HS-27A (cell line): ENCODE measurements at places on chromosomes 16 and 17.

DNA sequence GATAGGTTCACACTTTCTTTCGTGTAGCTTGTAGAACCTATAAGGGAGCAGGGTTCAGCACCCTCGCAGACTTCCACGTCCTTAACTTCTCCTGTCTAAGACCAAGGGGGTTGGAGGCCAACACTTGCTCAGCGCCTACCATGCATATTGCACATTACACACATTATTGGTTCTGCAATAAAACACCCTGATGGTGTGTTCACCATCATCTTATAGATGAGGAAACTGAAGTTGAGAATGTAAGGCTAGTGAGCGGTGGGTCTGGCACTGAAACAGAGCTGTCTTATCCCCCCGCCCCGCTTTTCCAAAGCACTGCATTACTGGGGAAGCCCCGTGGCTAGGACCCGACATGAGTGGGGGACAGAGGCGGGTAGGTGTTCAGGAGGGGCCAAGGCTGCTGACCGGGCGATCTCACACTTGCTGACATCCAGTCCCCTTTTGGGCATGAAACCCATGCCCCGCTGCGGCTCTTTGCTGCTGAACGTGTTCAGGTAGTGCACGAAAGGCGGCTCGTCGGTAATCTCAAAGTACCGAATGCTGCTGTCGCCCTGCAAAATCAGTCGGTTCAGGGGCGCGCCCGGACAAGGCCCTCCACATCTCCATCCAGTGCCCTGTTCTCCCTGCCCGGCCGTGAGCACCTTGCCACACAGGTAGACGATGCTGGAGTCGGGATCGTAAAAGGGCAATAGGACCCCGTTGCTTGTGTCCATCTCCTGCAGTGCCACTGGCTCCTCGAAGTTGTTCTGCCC is 6.2 kb downstream of the CORO6 start:
- DNase-seq = no peak

DNA sequence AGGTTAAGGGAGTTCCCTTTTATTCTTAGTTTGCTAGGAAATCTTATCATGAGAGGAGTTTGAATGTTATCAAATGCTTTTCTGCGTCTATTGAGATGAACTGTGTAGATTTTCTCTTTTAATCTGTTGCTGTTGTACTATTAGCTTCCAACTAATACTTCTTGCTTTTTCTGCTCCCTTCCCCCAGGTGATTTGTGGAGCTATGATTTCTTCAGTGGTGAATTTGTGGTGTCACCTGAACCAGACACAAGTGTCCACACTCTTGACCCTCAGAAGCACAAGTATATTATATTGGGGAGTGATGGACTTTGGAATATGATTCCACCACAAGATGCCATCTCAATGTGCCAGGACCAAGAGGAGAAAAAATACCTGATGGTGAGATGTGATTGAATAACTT is 29.9 kb upstream of the BCAS3 start:
- no peak for DNase-seq

DNA sequence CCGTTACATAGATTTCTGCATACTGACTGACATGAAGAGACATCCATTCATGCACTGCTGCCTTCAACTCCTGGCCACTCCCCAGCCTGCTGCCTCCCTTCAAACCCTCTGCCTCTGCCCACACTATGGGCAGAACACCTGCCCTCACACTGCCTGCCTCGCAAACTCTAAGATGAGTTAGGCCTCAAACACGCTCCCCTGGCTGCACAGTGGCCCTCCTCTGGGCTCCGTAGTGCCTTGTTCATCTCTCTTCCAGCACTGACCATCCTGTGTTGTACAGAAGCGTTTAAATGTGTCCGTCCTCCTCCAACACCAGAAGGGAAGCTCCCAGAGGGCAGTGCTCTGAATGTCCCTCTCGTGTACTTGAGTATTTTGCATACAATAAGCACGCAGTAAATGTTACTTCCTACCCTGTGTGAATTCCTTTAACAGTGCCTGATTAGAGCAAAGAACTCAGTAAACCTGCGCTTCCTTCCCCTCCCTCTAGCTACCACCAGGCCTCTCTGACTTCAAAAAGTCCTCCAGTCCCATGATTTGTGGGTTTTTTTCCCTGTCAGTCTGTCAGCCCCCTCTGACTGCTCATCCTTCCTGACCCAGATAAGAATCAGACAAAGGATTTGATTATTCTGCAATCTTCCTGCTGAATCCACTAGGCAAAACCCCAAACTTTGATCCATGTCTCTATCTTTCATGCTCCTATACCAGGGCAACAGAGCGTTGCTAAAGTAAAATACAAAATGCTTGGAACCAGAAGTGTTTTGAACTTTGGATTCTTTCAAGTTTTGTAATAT is 3.9 kb downstream of the DHX33 start:
- DNase-seq = no peak

DNA sequence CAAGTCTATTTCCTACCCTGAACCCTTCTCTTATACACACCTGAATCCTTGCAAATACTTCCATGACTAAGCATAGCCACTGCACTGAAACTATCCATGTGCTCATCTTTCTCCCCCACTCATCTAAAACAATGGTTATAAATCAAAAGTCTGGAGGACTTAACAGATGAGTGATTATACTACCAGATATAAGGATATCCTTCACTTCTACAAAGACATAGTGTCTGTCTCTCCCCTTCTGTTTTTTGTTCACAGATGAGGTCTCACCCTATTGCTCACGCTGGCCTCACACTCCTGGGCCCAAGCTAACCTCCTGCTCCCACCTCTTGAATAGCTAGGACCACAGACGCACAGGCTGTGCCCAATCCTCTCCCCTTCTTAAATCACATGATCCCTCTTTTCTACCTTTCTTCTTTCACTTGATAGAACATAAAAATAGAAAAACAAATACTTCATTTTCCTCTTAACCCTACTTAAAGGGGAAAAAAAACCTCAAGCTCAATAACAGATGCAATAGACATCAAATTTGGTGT is 19.2 kb downstream of the CEP112 start:
- DNase-seq = no peak

DNA sequence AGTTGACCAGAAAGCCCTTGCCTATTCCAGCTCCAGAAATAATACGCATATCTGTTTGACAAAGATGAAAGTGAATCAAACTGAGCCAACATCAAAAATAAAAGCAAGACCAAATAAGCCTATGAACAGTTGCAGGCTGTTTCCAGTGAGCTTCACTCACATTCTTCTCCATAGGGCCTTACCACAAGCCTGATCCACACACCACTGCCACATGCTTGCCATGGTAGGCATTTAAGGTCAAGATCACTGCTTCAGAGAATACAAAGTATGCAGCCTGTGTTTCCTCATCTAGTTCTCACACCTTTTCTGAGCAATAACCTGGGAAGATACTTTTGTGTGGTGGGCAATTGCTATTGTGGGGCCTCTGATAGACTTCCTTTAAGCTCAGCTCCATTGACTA is 1060.2 kb downstream of the CDH11 start:
- no peak for DNase-seq

DNA sequence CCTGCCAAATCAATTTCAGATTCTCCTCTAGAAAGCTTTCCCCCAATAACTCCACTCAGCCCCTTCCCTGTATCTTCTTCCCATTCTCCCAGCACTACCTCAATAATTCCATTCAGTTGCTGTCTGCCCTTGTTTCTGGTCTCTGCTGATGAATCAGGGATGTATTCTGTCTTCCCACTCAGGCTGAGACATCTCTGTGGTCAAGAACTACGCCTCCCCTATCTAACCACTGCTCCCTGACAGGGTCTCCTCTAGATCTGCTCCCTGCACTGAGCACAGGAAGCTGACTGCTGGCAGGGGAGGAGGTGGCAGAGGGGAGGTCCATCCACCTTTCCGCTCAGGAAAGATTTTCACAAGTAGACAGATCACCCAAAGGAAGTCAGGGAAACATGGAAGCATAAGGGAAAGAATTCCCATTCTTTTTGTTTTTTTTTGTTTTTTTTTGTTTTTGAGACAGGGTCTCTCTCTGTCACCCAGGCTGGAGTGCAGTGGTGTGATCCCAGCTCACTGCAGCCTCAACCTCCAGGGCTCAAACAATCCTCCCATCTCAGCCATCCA is 16.9 kb upstream of the SP2 start:
- no peak for DNase-seq

GRCh38 chr16:76335180-76335974 is 58.2 kb downstream of the CNTNAP4 start:
- DNase-seq = no peak

DNA sequence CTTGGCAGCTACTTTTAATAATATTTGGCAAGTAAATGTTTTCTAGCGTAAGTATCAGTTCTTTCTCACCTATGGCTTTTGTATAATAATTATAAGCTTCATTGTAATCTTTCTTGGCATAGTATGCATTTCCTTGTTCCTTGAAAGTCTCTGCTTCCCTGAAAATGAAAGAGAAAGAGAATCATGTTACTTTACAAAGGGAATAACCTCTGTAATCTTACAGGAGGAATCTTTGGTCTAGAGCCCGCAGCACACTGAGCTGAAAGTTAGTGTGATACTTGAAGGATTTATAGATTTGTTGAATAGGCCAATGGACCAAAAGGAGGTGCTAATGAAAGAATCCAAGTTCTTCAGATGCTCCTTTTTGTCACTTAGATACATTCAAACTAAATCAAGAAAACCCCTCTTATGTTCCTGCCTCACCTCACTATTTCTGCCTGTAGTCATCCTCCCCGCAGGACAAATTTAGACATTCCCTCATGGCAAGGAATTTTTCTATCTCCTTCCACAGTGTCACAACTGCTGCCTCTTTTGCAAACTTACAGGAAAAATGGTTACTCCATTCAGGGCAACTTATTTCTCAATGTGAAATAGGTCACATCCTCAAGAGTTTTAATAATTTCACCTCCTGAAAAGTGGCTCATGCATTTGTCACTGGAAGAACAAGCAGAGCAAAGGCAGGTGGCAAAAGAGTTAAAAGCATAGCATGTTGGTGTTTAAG is 16.7 kb downstream of the DNAJC7 start:
- no peak for DNase-seq

GRCh38 chr17:8001976-8002720 is at the start of gene GUCY2D:
TSS of gene GUCY2D (plus strand) at chr17:8002615. CDS start at chr17:8003048, 433 bp downstream.
- DNase-seq = no peak

DNA sequence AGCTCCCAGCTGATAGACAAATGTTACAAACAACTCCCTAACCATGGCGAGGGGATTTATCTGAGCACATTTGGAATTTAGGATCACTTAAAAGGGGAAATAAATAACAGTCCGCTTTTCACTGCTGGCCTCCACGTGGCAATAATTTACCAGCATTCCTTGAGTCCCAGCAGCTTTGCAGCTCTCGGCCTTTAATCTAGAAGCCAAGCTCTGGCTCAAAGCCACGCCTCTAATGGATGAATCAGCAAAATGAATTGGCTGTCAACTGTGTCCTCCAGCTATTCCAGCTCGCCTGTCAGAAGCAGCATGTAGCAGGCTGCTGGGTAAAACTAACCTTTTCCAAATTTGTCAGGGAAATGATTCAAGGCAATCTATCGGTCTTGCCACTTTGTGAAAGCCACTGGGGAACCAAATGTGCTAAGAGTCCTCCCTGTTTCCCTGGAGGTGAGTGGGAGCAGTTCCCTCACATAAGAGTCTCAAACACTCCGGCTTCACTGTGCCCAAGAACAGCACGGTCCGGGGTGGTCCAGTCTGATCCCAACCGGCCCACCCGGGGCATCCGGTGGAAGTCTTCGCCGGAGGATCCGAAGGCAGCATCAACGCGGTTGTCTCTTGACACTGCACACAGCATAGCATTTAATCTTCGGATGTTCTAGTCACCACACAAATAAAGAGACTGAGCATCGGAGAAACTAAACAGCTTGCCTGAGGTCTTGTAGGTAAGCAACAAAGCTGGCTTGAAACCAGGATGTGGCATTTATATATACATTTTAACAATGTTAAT is 143.3 kb downstream of the PARN start:
- peak; percentile 81 for DNase-seq

DNA sequence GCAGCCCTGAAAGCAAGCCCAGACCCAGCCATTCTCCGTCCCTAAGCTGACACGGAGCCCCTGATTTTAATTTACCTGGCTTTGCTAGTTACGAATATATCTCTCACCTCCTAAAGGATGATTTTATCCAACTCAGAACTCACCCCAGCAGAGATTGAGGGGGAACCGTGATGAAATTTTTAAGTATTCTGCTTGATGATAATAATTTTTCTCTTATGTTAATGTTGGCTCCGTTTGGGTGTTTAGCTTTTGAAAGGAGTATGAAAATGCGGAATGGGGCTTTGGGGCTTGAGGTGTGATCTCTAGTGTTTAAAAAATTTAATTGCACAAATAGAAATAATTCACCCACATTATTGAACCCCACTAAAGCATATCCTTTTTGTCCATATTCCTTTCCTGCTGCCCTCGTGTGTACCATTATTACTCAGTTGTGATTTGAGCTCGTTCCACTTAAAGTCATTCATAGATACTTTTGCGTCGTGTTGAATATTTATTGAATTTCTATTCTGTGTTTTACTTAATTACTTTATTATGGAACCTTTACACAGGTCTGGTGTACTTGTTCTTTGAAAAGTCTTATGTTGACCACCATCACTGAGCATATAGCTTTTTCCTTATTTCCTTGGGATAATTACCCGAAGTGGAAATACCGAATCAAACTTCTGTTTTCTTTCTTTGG is 775 bp downstream of the PRPSAP2 start:
- DNase-seq = no peak

- no peak for DNase-seq
These were observed 19.0 kb downstream of the ZFPM1 start for GRCh38 chr16:88472069-88472468.

DNA sequence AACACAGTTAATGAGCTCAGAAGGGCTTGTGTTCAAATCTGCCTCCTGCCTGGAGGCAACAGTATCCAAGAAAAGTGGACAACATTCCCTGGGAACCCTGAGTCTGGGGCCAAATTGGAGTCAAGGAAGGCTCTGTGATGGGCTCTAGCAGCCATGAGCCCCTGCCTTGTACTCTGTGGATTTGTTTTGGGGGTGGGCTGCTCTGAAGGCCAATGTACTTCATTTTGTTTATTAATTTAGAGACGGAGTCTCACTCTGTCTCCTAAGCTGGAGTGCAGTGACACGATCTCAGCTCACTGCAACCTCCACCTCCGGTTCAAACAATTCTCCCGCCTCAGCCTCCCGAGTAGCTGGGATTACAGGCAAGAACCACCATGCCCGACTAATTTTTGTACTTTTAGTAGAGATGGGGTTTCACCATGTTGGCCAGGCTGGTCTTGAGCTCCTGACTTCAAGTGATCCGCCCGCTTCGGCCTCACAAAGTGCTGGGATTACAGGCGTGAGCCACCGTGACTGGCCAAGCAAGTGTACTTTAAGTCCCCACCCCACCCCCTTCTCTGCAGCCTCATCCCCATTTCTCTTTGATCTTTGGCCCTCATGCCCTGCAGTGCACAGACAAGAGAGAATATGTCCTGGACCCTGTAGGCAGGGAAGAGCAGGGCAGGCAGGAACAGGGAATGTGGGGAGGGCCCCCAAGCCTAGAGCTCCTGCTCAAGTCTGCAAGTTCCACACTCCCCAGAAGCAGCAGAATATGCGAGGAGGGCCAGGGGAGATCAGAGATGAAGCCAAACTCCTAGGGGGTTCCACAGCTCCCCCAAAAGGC is 2.7 kb upstream of the GIP start:
- no peak for DNase-seq
